GM06990 (cell line): ENCODE measurements at places on chromosomes 4 and X.

DNA sequence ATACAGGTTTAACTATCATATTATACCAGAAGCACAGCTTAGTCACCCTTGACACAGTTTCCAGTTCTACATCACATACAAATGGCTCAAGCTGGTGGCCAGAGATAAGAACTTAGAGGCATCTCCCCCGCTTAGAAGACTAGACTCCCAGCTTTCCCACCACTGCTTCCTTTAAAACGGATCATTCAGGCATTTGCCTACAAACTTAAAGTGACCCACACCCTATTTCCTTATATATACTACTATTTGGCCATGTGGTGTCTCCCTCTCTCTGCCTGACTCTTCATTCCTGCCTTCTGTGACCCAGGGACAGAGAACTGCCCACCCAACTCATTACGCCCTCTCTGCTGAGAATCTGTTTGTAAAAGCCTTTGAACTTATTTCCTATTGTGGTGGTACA is 781.2 kb upstream of the DIAPH2 start:
- no peak for DNase-seq

- no peak for DNase-seq
These were observed 370.3 kb upstream of the SMIM31 start for GRCh38 chr4:164383358-164384220.

DNA sequence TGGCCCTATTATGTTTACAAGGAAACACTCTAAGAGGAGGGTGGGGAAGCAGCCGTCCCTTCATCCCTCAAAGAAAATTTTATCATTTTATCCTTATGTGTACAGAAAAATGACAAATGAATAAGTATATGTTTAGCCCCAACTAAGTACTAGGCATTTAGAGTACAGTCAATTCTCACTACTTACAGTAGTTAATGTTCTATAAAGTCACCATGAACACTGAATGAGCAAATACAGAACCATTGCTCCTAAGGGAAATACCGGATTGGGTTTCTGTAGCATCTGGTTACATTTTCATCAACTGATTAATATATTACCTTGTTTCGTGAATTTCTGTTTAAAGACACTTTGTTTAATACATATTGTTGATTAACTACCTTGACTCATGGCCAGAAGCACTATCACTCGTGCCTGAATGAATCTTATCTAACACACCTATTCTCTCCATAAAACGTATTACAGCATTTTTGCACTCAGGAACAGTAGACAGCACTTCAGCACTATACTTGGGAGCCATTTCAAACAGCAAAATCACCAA is 109.3 kb downstream of the ASB9 start:
- no peak for DNase-seq

DNA sequence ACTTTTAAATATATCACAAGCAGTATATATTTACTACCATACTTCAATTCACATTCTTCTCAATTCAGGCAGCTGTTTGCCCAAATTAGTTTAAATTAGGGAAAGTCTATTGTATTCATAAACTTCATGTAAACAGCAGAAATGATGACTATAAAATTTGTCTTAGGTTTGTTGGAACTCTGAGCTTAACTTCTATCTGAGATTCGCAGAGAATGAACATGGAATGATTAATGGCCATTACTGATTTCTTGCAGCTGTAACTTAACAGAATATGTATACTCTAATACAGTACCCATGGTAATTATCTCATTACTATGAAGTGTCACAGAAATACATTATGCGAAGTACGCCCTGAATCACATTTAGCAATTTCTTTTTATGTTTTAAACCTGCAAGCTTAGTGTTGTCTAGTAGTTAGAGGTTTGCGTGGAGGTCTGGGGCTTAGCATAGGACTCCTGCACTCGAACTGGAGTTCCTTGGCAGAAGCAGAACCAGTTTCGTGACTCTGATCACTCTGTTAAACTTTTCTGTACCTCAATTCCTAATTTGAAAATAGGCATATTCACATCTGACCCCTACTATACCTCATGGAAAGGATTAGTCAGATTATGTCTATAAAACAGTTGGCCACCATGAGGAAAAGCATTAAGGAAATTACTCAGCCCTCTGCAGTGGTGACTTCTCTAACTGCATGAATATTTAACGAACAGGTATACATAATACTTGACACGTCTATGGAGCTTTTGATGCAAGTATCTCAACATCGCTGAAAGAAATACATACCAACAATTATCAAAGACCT is 243.2 kb downstream of the MGST2 start:
- no peak for DNase-seq

GRCh38 chr4:143362349-143363046 is 25.8 kb downstream of the GAB1 start:
- DNase-seq: no peak

DNA sequence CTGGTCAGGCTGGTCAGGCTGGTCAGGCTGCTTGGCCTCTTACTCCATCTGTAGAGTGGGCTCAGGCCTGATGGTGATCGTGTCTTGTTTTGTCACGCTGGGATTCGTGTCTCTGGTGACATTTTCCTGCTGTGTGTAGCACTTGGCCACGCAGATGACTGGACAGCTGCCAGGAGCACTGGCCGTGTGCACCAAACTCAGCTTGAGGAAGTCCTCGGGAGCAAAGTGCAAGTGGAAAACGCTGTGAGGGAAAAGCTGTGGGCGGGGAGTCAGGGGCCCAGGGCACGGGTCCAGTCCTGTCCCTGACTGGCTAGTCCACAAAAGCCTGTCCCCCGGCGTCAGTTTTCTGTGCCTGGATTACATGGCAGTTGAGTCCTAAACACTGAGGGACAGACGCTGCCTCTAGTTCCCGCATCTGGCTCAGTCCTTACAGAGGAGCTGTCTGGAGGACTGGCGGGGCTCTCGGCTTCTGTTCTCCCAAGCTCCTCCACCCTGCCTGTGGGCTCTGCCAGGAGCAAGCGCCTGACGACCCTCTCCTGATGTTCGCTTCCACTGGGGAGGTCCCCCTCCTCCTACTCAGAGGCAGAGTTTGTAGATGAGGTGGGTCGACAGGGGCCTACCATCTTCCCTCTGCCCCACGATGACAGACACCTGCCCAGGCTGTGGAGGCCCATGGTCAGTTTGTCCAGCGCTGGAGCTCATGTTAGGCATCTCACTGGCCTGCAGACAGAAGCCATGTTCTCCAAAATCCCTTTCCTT is 35.9 kb upstream of the GRPEL1 start:
- DNase-seq: no peak

GRCh38 chr4:25043548-25043947 is 12.8 kb upstream of the LGI2 start:
- no peak for DNase-seq
